ENCODE measurements at places on chromosomes 7 and 10.

DNA sequence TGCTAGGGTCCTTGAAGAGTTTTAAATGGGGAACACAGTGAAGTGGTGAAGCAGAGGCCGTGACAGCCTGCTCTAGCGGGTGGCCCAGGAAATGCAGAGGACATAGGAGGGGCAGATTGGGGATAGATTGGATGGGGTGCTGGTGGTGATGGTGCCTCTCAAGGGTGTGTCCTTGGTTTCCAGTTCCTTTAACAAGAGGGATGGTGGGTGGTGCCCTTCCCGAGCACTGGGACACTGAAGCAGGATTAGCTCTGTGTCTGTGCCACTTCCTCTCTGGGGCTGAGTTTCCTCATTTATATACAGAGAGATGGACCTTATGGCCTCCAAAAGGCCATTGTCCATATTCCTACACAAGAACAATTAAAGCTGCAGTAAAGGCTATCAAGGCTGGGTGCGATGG lies 285.5 kb downstream of the TCF7L2 start:
- no peak for DNase-seq

DNA sequence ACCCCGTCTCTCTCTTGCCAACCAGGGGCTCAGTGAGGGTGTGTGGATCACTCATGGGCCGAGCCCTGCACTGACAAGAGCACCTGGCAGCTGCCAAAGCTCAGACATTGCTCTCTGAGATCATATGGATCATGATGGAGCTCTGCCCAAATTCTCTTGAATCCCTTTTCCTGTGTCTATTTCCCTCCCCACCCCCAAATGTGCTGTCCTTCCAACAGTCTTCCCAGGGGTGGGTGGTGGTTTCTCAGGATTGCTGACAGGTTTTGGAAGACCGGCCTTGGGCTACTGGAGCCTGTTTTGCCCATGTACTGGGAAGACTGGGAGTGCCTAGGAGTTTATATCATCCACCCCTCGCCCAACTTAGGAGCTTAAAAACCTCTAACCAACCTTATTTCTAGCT lies 10.5 kb downstream of the ARHGAP22 start:
- no peak for DNase-seq

- no peak for DNase-seq
These were observed 150.8 kb upstream of the NPS start for GRCh38 chr10:127398140-127398970.

DNA sequence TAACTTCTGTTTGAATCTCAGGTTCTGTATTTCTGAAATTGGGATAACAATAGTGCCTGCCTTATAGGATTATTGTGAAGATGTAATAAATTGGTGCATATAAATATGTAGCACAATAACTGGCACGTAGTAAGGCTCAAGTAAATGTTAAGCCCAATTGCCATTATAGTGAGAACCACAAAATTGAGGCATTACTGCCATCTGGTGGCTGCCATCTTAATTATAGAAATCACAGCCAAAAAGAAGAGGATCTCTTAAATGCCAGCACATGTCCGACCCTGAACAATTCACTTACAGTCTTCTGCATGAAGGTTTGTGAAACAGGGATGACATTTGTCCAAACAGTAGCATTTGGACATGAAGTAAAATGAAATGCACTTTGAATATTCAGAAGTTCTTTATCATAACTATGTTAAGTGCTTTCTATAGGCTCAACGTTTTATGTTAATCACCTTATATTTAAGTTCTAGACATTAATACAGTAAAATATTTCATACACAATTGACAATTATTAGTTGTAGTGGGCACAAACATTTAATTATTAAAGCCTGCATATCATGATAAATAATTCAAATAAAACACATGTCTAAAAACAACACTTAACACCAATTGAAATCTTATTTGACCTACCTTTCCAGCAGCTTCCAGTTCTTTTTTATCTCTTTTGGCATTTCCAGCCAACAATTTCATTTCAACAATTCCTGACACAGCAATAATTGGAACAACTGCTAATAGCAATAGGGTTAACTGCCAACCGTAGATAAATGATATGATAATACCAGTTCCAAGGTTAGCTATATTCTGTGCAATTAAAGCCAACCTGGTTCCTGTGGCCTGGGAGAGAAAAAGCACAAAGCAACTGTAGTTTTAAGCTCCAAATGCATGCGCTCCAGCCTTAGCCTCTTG lies 58.5 kb downstream of the ABCB4 start:
- peak; percentile 37 for DNase-seq

DNA sequence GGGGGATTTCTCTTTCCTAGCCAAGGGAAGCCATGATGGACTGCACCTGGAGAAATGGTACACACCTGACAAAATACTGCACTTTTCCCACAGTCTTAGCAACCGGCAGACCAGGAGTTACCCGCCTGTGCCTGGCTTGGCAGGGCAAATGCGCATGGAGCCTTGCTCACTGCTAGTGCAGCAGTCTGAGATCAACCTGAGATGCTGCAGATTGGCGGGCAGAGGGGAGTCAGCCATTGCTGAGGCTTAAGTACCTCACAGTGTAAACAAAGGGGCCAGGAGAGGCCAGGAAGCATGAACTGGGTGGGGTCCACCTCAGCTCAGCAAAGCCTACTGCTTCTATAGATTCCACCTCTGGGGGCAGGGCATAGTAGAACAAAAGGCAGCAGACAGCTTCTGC lies 49.4 kb downstream of the OR13A1 start:
- DNase-seq: no peak

- no peak for DNase-seq
These were observed 20.4 kb downstream of the TEX36 start for GRCh38 chr10:125662584-125662983.
